Uterus (tissue), 4 donors: ENCODE measurements at places on chromosomes 5 and 9.

DNA sequence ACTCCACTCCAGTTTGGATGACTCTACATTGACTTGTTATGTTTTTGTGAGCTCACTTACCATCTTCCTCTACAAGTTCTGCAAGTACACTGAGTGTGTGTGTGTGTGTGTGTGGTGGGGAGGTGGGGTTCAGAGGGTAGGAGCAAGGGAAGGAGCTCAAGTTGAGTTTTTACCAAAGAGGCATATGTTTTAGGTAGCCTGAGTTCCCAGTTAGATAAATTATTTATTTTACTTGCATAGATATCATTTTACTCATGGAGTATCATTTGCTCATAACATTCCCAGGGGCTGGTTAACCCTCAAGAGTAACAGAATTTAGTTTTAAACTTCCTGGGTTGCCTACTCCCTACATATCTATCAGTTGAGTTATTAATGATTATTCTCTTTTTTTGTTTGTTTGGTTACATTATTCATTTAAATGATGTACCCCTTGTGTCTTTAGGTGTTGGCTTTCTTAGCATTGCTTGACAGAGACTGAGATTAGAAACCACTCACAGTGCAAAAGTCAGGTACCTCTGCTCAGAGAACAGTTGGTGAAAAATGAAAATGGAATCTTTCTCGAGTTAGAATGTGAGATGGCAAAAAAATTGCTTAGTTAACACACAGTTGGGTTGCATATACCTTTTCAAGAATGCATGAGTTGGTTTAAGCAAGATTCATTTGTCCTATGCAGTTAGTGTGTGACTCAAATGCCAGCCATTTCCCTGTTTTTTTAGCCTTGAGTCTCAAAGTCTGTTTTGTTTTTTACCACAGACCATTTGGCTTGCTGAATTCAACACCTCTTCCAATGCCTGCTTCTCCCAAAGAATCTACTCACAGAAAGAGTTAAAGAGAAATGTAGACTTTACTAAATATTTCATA is 29.2 kb downstream of the TNFSF8 start:
- DNase-seq = no peak

- no peak for DNase-seq
These were observed 6.0 kb downstream of the OLFML2A start for GRCh38 chr9:124782661-124783574.

DNA sequence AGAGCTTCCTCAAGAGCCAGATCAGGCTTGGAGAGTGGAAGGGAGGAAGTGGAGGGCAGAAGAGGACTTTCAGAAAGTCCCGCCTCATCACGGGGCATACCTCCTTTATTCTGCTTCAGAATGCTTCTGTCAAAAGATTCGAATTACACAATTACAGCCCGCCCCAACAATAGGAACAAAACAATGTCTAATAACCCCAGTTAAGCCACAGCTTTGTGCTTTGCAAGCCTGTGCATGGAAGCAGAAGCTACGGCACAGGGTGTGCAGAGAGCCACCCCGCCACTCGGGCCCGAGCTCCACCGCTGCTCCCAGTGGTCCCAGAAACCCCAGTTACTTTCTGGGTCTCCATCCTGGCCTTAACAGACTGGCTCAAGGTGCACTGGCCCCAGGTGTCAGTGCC is 23.5 kb downstream of the HNRNPH1 start:
- DNase-seq = no peak

DNA sequence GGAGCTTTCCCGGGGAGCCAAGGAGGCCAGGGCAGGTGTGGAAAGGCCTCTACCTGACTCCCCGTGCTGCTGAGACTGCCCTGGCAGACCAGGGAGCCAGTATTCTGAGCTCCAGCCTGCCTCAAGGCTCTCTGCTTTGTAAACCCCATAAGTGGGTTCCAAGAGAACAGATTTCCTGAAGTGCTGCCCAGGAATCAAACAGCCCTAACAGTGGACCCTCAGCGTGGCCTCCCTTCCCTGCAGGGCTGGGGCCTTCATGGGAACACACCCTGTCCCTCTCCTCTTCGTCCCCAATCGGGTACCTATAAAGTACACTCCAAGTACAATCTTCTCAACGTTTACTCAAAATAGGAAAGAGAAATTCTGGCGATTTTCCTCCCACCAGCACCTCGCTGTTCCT is 252.5 kb downstream of the FSTL4 start:
- DNase-seq = no peak

DNA sequence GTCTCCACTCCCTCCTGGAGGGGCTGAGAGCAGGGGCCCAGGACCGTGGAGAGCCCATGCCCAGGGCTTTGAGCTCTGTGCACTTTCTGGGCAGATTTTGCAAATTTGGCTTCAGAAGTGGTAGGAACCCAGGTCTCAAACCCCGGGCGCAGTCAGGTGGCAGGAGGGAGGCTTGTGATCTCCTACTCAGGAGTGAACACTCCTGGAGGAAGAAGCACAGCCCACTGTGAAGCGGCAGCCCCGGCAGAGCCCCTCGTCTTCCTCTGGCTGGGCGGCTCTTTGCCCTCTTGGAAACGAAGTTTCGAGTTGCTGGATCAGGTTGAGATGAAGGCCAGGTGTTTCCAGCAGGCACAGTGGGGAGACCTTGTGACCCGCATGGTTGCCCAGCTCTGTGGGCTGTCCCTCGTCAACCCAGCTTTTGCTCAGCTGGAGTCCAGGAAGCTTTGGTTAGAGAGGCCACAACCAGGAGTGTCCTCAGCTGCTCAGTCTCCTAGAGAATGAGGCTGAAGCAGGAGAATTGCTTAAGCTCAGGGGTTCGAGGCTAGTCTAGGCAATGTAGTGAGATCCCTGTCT is 48.5 kb downstream of the WNK2 start:
- DNase-seq = no peak

DNA sequence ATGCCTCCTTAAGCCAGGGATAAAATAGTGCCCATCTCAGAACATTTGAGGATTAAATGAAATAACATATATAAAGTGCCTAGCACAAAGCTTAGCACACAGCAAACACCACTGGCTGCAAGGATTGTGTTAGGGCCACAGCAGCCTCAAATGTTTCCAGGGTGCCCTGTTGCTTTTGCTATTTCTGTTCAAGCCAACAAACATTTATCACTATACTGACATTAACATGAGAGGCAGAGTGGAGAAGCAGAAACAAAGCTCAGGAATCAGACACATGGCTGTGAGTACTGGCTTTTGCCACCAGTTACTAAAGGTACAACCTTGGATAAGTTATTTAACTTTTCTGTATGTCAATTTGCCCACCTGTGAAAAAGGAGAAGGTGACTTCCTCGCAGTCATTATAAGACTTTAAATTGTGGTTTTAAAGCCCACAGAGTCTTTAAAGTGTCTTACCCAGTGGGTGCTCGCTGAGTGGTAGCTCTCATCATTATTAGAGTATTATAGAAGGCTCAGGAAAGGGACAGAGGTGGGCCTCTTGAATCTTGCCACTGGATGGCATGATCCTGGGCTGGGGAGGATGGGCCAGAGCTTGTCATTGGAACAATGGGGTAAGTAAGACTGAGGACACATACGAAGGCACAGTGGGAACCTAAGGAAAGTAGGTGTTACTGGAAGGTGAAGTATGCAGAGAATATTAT is 98.2 kb downstream of the MARCHF3 start:
- no peak for DNase-seq

DNA sequence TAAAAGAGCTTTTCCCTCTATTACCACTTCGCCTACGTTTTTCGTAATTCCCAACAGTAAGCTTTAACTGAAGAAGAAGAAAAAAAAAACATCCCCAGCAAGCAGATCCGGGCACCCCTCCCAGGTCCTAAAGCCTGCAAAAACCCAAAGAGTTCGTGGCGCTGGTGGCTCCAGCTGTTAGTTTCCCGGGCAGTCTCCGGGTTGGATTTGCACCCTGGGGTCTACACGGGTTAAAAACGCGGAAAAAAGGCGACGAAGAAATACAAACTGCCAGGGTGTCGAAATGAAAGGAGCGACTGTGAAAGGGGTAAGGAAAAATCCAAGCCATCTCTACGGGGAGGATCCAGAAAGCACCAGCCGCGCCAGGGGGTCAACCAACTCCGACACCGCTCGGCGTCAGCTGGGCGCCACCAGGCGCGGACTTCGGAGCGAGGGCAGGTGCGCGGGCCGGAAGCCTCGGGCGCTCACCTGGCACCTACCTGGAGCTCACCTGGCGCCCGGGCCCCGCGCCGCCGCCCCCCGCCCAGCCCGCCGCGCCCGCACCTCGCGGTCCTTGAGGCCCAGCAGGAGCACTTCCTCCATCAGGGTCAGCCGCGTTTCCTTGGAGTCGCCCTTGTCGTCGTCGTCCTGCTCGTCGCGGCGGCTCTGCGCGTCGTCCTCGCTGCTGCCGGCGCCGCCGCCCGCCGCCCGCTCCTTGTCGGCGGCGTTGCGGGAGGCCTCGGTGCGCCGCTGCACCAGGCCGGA is 680 bp downstream of the GOLPH3 start:
- DNase-seq = peak; percentile 59

- DNase-seq = no peak
These were observed 145.3 kb downstream of the PLK2 start for GRCh38 chr5:58314356-58315210.

GRCh38 chr5:102629827-102630605 is 125.1 kb upstream of the PAM start:
- DNase-seq = no peak

GRCh38 chr5:17828681-17829080 is 194.4 kb downstream of the TAF11L14 start:
- no peak for DNase-seq

DNA sequence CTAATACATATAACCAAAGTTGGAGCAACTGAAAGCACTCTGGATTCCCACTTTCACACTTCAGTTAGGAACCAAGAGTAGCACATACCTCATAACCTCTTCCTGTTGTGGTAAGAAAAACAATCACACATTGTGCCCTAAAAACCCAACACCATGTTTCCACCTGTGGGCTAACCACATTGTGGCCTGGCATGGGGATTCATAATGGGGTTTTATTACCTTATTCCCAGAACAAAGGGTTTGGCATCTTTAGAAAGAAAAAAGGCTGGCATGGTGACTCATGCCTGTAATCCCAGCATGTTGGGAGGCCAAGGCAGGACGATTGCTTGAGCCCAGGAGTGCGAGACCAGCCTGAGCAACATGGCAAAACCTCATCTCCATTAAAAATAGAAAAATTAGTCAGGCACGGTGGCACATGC is 60.6 kb downstream of the HSD17B3 start:
- DNase-seq = no peak

- DNase-seq = no peak
These were observed 14.6 kb upstream of the PBX3 start for GRCh38 chr9:125732562-125732961.
